H1 (cell line): ENCODE measurements at places on chromosomes 11 and 22.

DNA sequence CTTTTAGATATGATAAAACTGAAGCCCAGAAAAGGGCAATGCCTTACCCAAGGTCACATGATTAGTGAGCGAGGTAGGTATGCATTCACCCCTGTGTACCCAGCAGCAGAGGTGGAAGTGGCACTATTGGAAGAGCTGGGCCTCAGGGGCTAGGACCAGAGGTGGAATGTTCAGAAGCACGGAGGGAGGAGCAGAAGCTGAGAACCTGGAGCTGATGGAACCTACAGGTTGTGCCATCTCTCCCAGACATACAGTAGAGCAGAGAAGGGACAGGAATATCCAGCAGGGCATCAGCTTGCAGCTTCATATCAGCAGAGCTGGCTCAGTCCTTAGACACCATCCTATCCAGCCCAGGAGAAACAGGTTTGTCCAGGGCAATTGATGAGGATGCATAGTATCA, 14.6 kb upstream of the FCHSD2 start:
- no peak for DNase-seq

DNA sequence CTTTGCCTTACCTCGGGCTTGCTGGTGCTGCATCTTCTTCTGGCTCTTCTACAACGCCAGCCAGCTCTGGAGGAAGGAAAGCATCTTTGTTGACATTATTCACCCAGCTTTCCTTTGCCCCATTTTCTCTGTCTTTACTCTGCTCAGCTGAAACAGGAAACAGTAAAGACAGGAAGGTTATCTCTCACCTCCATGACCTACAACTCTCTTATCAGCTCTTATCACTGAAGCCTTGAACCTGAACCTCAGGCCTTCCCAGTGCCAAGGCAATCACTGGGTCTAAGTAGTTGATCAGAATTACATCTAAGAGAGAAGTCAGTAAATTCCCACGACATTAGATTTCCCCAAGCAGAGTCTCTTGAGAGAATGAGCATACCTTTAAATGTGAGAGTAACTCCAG, 59.6 kb upstream of the CCDC89 start:
- no peak for DNase-seq

DNA sequence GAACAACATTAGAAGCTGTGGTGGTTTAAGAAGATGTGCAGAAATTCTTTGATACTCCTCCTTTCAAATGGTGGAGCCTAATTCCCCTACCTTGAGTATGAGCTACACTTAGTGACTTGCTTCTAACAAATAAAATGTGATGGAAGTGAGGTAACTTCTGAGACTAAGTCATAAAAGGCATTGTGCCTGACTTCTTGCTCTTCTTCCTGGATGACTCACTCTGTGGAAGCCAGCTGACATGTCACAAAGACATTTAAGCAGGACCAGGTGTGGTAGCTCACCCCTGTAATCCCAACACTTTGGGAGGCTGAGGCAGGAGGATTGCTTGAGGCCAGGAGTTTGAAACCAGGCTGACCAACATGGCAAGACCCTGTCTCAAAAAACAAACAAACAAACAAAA, 3.9 kb upstream of the PLA2G3 start:
- DNase-seq, result no peak

- no peak for DNase-seq
Measured at GRCh38 chr22:17143101-17143500, 16.0 kb downstream of the HDHD5 start.

GRCh38 chr11:71120471-71120896, 131.9 kb downstream of the SHANK2 start:
- DNase-seq, result peak; percentile 78

DNA sequence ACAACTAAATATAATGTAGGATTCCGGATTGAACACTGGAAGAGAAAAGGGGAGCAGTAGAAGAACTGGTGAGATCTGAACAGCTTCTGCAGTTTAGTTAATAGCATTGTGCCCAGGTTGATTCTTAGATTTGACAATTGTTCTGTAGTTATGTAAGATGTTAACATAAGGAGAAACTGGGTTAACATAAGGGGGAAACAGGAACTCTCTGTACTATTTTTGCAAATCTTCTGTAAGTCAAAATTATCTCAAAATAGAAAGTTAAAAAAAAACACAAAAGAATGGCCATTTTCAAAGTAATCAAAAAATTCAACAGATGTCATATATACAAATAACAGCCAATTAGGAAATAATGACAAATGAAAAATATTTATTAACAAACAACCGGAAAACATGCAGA, 18.7 kb upstream of the LRP5 start:
- DNase-seq, result no peak

- no peak for DNase-seq
Measured at GRCh38 chr11:44178381-44178780, 82.9 kb downstream of the EXT2 start.

GRCh38 chr11:95566211-95566610, 223.4 kb downstream of the FAM76B start:
- DNase-seq, result no peak

DNA sequence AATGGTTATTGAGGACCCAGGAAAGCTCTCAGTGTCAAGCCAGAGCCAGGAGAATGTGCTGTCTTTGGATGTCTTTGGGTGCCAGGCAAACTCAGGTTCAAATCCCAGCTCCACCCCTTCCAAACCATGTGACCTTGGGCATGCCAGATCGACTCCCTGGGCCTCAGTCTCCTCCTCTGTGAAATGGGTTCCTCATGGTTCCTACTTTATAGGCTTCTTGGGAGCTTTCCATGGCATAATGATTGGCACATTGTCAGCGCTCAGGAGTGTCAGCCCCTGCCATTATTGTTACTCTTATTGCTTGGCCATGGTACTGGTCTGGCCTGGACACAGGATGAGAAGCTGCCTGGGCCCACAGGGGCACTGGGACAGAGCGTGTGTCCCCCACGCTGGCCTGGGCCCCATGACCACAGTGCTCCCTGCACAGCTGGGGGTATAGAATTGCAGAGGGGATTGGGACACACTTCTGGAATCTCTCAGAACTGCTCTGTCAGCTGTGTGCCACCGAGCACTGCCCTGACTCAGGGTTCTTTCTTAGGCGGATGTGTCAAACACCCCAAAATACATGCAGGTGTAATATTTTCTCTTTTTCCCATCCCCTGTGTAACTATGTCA, 37.6 kb upstream of the CRYBB3 start:
- no peak for DNase-seq

DNA sequence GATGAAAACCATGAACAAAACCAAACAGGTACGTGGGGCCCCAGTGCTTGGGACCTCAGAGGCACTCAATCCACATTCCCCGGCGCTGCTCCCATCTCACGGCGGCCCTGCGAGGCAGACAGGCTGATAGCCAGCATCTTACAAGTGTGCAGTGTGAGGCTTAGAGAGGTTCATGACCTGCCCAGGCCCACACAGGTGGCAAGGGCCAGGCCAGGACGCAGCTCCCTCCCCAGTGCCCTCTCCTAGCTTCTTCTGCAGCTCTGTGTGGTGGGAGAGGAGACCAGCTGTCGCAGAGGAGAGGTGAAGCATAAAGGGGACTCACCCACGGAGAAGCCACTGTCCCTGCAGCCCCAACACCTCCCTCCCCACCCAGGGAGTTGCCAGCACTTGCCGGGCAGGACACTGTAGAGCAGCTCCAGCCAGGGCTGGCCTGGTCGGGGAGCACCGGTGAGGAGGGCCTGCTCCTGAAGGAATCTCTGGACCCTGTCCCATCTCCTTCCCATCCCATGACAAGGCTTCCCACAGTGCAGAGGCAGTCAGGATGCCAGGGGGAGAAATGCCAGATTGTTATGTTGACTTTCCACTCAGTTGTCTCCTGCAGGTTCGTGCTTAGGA, 92.4 kb upstream of the TMEM45B start:
- no peak for DNase-seq

DNA sequence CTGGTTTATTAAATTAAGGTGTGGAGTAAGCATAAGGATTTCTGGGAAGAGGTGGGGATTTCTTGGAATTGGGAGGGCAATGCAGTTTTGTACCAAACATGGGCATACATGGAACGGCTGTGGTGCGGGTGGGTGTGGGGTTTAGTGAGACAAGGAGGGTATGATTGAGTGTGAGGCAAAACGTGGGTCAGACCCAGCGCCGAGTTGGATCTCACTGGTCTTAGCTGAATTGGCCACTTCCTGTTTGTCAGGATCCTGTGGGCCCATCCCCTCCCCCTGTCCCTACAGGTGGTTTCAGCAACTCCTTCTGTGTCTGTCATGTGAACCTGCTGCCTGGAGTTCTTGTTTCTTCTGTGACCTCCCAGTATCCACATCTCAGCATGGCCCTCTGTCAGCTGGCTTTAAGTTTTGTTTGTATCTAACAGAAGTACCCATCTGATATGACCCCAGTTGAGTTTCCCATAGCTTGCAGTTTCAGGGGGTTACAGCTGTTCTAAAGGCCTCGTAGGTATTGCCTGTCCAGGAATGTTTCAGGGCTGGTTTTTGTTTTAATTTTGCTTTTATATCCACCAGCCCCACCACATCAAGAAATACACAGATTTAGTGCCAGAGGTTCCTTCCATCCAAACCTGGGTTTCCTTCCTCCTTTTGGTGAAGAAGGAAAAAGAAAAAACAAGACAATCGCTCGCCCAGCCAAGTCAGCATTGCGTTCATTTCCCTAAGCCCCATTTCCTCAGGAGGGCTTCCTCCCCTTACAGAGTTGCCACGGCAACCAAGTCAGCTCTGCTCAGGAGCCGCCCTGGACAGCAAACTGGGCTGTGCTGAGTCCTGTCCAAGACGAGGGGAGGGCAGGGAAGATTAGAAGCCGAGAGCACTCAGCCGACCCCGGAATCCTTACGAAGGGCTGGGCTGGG, 6.0 kb downstream of the APOL1 start:
- no peak for DNase-seq

GRCh38 chr11:68010090-68011041, at the start of gene ALDH3B1:
TSS of gene ALDH3B1 (plus strand) at chr11:68010327. CDS start at chr11:68015298, 4,971 bp downstream.
- no peak for DNase-seq

DNA sequence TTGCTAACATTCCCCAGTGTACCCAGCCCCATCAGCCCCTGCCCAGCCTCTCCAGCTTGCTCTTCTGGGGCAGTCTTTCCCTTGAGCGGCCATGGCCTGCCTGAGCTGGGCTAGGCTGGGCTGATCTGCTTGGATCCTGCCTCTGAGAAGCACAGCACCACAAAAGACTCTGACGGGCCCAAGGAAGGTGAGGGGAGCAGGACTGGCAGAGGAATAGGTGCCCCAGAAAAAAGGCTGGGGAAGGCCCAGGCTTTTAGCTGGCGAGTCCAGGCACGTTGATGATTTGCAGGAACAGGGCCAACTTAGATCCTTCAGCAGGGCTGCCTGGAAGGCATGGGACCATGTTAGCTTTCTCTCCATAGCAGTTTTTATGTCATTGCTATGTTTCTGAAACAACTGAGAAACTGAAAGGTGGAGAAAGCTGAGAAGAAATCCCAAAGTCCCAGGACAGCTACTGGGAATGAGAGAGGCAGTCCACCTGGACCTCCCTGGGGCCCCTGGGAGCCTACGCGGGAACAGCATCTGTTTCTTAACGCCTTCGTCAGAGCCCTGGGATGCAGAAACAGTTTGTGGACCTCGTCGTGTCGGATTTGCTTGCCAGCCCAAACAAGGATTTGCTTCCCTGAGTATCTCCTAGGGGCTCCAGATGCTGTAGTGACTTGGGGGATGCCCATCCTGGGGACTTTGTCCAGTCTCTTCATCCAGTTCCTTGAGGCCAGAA, 24.4 kb upstream of the FXYD6 start:
- no peak for DNase-seq

- no peak for DNase-seq
Measured at GRCh38 chr22:35257002-35257320, 332 bp upstream of the HMGXB4 start.

GRCh38 chr11:47189100-47189834, 3.0 kb upstream of the PACSIN3 start:
- no peak for DNase-seq

DNA sequence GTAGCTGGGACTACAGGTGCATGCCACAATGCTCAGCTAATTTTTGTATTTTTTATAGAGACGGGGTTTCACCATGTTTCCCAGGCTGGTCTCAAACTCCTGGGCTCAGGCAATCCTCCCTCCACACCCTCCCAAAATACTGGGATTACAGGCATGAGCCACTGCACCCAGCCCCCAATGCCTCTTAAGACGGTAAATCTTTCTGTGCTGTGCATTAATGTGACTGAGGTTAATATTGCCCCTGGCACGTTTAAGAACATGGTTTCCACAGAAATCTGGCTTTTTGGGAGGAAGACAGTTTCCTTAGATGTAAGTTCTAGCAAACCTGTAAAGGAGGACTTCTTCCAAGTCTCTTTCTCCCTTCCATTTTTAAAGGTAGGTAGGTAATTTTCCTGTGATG, 6.1 kb upstream of the HORMAD2 start:
- no peak for DNase-seq

- DNase-seq, result no peak
Measured at GRCh38 chr11:80565231-80565630, 1124.4 kb upstream of the TENM4 start.

GRCh38 chr22:29734406-29734805, 14.6 kb downstream of the CABP7 start:
- DNase-seq, result no peak

- no peak for DNase-seq
Measured at GRCh38 chr11:88469561-88470225, 132.2 kb upstream of the CTSC start.

DNA sequence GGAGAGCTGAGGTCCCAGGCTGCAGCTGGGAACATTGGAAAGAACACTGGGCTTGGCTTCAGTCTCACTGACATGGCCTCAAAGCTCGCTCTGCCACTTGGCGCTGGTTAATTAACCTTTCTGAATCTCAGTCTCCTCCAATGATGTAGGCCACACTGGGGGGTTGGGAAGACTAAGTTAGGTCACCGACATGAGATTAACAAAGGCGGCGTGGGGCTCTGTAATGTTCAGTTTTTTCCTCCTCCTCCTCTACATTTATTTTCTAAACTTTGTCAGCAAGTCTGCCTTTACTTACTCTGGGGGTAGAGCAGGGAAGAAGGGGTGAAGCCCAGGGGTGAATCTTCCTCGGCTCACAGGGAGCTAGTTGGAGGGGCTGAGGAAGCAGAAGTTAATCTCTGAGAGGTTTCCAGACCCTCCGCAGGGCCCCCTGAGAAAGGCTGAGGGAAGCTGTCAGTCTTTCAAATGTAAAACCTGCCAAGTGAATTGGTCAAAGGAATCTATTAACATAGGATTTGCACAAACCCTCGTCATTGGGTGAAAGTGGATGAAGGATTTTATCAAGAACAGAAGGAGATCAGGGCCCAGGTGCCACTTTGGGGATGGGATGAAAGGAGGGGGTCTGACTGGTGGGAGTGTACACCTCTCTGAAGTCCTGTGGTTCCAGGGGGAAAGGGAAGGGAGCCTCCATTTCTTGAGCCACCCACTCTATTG, 32.1 kb upstream of the TENM4 start:
- DNase-seq, result peak; percentile 63

- no peak for DNase-seq
Measured at GRCh38 chr11:67031791-67032561, 9.0 kb downstream of the SYT12 start.

DNA sequence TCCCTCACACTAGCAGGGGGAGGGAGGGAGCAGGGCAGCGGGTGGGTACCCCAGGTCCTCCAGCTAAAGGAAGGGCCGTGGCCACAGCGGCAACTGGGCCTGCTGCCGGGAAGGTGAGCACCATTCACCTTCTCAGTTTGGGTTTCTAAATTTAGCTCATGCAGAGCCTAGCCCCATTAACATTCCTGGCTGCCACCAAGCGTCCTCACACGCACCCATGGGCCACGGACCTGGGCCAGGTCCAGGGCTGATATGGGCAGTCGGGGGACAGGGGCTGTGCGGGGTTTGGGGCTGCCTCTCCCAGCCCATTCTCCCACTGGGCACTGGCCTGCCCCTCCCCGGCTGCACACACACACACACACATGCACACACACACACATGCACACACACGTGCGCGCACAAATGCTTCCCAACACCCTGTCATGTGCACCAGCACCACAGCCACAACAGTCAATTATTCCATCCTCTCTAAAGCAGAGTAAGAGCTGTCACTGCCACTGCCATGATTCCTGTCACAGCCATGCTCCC, 28.7 kb downstream of the SYT7 start:
- DNase-seq, result no peak
